Mucosa of gallbladder (tissue), 1 donor: ENCODE measurements at places on chromosomes 5 and 9. TPM values are rescaled to one million over a fixed set of nuclear protein-coding genes. Genes with fewer than 3 reads are reported as not detected.

The MEGF10 gene
- total RNA-seq, result 0.63 TPM

DNA sequence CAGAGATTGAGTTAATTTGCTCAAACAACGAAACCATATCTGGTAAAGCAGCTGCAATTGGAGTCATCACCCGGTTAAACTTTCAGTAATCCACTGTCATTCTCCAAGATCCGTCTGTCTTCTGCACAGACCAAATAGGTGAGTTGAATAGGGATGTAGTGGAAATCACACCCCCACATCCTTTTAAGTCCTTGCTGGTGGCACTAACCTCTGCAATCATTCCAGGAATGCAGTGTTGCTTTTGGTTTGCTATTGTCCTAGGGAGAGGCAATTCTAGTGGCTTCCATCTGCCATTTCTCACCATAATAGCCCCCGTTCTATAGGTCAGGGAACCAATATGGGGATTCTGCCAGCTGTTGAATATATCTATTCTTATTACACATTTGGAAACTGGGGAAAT is 14.6 kb upstream of the BTF3 start:
- DNase-seq, result no peak

GRCh38 chr5:179906795-179907555 is 722 bp downstream of the TBC1D9B start:
- DNase-seq, result no peak

DNA sequence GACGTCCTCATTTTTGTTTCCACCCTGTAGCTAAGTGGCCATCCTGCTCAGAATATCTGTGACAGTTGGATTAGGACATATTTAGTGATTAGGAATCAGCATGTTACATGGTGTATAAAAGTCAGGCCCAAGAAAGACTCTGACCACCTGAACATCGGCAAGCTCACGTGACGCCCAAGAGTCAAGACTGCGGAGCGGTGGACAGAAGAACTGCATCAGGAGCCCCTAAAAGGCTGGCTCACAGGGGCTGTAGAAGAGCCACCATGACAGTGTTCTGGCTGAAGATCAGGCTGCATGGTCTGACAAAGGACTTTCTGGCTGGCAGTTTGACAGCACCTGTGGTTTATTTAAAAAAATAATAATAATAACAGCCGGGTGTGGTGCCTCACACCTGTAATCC is 185.3 kb downstream of the AUH start:
- DNase-seq, result no peak

GRCh38 chr5:11045411-11045810 is 284.4 kb upstream of the DAP start:
- no peak for DNase-seq

- DNase-seq, result no peak
These were observed 2.0 kb upstream of the MEF2C start for GRCh38 chr5:88885002-88885401.
